ENCODE measurements at places on chromosomes 12 and 14. TPM values are rescaled to one million over a fixed set of nuclear protein-coding genes. Genes with fewer than 3 reads are reported as not detected.

The PLXNC1 gene
- 21.1 TPM for total RNA-seq

The SMCO2 gene
- not detected for total RNA-seq

The MGAT4C gene
- total RNA-seq, result not detected

The PTGER2 gene
- total RNA-seq, result 35.9 TPM

The SETD3 gene
- 24.0 TPM for total RNA-seq

The STAC3 gene
- total RNA-seq, result 0.63 TPM

The ERP27 gene
- not detected for total RNA-seq

The RASSF9 gene
- total RNA-seq, result 0.47 TPM

The RIC8B gene
- total RNA-seq, result 9.3 TPM

The LRP1-AS gene
- not detected for total RNA-seq

The OR4E2 gene
- total RNA-seq, result not detected

The REP15 gene
- total RNA-seq, result 0.32 TPM

The SALL2 gene
- total RNA-seq, result 3.6 TPM

The HDAC7 gene
- total RNA-seq, result 21.8 TPM

The ITGA7 gene
- total RNA-seq, result 2.7 TPM

The AKAP5 gene
- total RNA-seq, result under 0.01 TPM

The ACVRL1 gene
- 70.5 TPM for total RNA-seq

The FKBP11 gene
- total RNA-seq, result 15.8 TPM

The MMP14 gene
- 338 TPM for total RNA-seq

The FGD4 gene
- 5.2 TPM for total RNA-seq

The RIN3 gene
- total RNA-seq, result 1.9 TPM

The HOXC11 gene
- total RNA-seq, result not detected

The KRT75 gene
- not detected for total RNA-seq

The TSHR gene
- not detected for total RNA-seq

The ACSS3 gene
- total RNA-seq, result 12.2 TPM

The RAD9B gene
- 0.69 TPM for total RNA-seq

The AHNAK2 gene
- total RNA-seq, result 137 TPM

The GLT1D1 gene
- 0.09 TPM for total RNA-seq

The GPX2 gene
- total RNA-seq, result not detected

The CEP128 gene
- 5.4 TPM for total RNA-seq

The TAS2R13 gene
- 0.69 TPM for total RNA-seq

The GPD1 gene
- total RNA-seq, result not detected
